ENCODE measurements at places on chromosomes 7 and 10.

- no peak for DNase-seq
These were observed 47.9 kb upstream of the PLCE1 start for GRCh38 chr10:93945819-93946218.

GRCh38 chr10:106830471-106830870 lies 334.0 kb downstream of the SORCS1 start:
- DNase-seq = no peak

DNA sequence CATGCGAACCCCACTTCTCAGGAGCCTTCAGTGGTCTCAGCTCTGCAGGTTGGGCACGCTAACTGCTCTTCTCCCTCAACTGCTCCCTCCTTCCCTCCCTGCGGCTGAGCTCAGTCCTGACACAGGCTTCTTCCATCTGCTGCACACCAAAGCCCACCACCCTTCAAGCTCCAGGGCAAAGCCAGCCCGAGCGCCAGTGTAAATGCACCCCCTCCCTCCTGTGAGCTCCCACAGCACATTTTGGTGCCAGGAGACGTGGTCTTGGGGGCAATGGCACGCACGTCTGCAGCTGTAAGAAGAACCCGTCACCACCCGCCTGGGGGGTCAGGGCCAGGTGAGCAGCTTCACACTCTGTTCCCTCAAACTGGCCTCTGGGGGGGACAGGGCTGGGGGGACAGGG lies 15.9 kb downstream of the VIPR2 start:
- DNase-seq = no peak

DNA sequence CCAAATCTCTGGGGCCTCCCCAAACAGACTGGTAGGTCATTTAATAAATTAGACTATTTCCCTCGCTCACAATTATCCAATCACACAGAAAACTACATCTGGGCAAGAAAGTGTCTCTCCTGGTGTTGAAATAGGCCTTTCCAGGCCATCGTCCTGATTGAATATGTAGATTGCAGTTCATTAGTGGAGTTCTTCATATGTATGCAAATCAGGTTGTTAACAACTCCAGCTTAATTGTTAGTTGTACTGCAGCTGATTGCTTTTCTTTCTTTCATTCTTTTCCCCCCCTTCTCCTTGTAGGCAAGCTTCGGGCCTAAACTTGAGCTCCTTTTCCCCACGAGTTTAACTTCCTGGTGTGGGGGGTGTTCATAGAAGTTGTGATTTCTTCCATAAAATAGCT lies 359.1 kb upstream of the GALNT17 start:
- DNase-seq = no peak

- no peak for DNase-seq
These were observed 62.1 kb downstream of the PTEN start for GRCh38 chr10:87925570-87925969.

DNA sequence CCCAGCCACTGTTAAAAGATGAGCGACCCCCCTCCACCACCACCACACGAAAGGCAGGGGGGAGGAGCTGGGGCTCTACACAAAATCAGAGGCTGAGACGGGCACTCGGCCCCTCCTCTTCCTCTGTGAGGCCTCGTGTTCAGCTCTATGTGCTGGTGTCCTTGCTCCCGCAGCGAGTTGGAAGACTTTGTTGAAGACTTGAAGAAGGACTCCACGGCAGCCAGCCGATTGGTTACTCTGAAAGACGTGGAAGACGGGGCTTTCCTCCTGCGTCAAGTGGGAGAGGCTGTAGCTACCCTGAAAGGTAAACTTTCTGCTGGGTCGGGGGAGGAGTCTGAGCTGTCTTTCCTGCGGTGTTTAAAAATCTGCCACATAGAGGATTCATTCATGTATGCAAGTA lies 203.7 kb downstream of the ARHGAP21 start:
- DNase-seq = peak; percentile 6

GRCh38 chr7:99437946-99438572 lies 539 bp downstream of the PTCD1 start:
- DNase-seq = no peak

DNA sequence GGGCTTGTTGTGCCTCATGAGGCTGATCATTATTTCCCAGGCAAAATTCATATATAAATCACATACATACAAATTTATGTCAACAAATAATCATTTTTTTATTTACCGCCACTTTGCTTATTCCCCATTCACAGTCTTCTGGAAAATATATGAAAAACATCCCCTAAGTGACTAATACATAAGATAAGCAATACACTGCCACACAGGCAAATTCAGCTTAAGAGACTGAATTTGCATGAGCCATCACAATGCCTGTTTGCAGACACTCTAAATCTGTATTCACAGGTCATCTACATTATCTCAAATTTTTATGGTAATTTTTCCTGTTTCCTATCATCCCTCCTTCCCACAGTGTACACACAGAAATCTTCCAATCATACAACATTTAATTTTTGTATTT lies 13.2 kb downstream of the OSBPL3 start:
- DNase-seq = no peak

DNA sequence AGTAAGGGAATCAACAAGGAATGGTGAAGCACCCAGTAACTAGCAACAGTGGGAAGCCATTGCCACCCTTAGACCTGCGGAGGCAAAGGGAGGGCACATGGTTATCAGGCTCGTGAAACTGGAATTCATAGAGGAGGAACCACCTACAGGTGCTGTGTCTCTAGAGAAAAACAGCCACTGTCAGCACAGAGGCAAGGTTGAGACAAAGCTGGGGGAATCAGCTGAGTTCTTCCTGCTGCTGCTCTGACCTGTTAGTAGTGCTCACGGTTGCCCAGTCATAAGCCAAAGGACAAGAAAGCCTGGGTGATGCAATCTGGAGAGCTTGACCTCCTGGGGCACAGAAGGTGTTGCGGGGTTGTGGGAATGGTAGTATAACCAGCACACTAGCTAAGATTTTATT lies 110.1 kb downstream of the TPST1 start:
- DNase-seq = no peak

DNA sequence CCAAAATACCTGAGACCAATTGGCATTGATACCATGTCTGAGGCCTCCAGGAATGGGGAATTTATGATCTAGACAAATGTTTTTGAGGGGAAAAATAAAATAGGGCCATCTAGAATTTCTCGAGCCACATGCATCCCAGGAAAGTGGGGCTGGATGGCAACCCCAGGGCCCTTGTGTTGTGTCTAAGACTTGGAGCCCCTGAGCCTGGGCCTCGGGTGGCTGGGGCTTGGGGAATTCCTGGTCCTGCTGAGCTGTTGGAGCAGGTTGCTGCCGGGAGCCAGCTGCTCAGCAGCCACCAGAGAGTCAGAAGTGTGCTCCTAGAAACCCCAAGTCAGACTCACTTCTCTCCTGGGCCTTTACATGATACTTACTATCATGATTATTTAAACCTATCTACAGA lies 172.9 kb downstream of the WDR37 start:
- no peak for DNase-seq

- no peak for DNase-seq
These were observed 84.8 kb upstream of the NRP1 start for GRCh38 chr10:33419311-33419710.

DNA sequence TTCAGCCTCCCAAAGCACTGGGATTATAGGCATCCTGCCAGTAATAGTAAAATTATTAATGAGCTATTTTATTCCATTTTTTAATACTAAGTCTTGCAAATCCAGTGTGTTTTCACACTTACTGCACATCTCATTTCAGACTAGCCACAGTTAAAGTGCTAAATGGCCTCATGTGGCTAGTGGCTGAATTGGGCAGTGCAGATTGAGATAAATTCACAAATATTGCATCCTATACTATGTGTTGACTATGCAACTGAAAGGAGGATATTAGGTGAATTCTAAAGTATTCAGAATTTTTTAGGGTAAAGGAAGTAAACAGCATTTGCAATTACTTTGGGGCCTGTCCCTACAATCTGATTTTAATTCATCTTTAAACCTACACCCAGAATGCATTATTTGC lies 10.2 kb downstream of the APBB1IP start:
- no peak for DNase-seq

- peak; percentile 34 for DNase-seq
These were observed 2.1 kb upstream of the ZKSCAN1 start for GRCh38 chr7:100013328-100013676.

GRCh38 chr7:140674899-140675701 lies 2.4 kb downstream of the ADCK2 start:
- no peak for DNase-seq

DNA sequence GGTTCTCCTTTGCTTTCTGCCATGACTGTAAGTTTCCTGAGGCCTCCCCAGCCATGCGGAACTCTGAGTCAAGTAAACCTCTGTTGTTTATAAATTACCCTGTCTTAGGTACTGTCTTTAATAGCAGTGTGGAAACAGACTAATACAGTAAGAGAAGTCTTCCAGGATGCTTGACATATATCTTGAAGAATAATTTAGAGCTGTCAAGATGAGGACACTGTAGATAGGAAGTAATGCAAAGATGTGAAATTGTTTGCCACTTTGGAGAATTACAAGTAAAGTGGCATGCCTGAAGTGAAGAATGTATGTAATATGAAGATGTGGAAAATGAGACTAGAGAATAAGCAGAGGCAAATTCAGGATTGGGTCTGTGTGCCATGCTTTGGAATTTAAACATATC lies 2.9 kb upstream of the CADPS2 start:
- no peak for DNase-seq

DNA sequence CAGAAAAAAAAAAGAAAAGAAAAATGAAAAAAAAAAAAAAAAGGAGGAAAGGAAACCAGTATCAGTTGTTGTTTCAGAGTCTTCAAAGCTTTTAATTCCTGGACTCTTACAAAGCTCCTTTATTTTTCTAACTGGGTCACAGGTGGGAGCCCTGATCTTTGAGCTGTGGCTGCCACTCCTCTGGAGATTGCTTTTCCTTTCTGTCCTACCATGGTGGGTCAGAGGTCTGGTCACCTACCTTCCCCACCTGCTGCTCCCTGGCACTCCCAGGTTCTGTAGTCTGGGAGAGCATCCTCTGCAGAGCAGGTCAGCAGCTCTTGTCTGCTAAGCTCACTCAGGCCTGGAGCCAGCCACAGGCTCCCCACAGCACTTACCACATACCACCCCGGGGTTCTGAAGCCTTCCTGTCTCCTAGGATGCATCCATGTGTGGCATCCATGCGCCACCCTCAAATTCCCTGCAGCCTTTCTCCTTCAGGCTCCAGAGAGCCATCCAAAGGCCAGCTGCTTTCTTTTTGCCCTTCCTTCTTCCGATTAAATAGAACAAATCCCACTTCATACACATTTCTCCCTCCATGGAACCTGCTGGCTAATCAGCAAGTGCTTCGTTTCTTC lies 73.2 kb upstream of the TPK1 start:
- DNase-seq = no peak

GRCh38 chr10:72076756-72077155 lies 11.6 kb downstream of the SPOCK2 start:
- no peak for DNase-seq

Measured in stimulated activated CD4-positive, alpha-beta T cell treated with anti-CD3 and anti-CD28 coated beads, Interleukin-2, amount 100 ng/mL, for 4 hours (primary cell).